ENCODE measurements at places on chromosomes 3 and 15.

DNA sequence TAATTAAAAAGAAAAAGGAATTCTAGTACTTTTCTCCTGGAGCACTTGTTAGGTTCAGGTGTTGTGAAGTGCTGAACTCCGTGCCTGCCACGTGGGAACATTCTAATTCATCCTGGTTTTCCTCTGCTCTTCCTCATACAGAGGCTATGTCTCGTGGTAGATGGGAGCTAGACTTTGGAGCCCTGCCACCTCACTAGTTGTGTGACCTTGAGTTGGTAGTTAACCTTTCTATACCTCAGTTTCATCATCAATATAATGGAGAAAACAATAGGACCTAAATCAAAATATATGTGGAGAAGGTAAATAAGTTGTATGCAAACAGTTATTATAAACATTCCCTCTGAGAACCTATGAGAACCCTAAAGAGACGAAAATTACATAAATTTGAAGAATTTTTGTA lies 10.6 kb downstream of the ALAS1 start:
- DNase-seq: no peak

DNA sequence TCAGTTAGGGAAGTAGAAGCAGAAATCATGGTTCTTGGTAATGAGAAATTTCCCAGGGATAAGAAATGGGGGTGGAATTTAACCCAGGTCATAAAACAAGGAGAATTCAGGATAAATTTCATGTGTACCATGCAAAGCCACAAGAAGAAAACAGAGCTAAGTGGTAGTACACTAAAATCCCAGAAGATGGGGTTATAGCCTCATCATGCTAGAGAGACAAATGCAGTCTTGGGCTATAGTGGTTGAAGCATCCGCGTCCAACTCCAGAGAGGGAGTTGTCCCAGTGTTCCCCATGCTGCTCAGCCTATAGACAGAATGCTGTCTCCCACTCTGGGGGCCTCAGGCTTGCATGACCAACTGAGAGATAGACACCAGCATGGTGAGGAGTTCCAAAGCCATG lies 36.2 kb upstream of the CLRN1 start:
- DNase-seq: peak; percentile 6

- no peak for DNase-seq
Measured at GRCh38 chr3:46496746-46497555, 825 bp upstream of the RTP3 start.

DNA sequence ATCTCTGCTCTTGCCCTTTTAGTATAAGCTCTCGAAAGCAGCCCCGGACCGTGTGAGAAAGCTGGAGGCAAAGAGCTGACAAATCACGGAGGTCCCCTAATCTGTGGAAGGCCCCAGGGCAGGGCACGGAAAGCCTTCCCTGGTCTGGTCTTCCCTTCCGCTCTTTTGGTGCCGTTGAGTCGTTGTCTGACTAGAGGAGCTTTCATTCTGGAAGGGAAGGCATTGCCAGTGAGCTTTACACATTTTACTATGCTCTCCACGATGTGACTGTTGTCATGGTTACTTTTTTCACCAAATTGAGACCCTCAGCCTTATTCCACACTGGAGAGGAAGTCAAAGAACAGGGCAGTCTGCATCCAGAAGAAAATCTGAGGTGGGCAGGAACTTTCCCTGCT lies 71.7 kb downstream of the CYP19A1 start:
- DNase-seq: no peak

GRCh38 chr15:51184627-51185026 lies 89.9 kb upstream of the TNFAIP8L3 start:
- DNase-seq: no peak

- DNase-seq: no peak
Measured at GRCh38 chr15:91290553-91290952, 190.5 kb downstream of the SV2B start.

- no peak for DNase-seq
Measured at GRCh38 chr15:59199626-59200465, 6.8 kb upstream of the LDHAL6B start.

DNA sequence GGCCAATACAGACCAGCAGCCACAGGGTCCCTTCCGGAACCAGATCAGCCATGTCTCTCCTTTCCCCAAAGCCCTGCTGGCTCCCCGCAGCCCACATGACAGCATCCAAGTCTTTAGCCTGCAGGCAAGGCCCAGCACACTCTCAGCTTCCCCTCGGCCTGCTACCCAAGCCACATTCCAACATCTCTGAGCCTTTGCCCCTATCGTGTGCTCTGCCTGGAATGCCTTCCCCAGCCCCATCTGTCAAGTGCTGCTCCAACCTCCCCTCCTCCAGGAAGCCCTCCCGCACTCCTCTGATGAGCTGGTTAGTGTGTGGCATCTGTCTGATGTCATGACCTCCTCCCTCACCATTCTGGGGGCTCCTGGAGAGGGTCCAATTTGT lies 8.5 kb downstream of the PLXND1 start:
- DNase-seq: no peak

- no peak for DNase-seq
Measured at GRCh38 chr3:76198086-76198485, 412.7 kb upstream of the ZNF717 start.

- DNase-seq: no peak
Measured at GRCh38 chr3:186360779-186361178, 1.3 kb downstream of the DGKG start.

DNA sequence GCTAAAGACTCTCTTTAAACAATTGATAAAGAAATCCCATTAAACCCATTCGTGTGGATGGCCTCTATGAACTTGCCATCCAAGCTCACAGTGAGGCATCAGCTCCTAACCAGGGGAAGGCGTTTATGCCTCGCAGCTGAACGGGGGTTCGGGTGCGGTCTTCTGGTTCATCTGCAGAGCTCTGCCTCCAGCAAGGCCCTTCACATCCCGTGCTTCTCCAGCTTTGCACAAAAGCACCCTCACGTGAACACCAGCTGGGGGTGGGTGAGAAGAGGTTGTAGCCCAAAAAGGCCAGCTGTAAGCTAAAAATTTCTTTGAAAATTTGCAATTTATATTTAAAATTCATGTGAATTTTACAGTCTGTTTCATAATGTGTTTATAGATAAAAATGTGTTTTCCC lies 39.5 kb upstream of the ZNF148 start:
- DNase-seq: no peak

DNA sequence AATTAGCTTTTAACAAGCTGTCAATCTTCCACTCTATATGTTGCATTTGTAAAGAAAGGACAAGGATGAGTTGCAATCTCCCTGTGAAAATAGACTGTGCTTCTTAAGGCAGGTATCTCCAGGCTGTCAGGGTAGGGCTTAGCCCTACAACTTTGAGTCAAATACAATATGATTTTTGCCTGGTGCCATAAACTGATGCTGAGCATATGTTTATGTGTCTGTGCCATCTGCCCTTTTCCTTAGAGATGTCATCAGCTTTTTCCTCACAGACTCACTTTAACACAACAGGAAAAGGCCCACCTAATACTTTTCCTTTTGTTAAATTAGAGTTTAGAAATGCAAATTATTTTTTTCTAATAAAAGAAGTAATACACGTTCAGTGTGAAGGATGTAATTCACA lies 548.3 kb downstream of the NLGN1 start:
- DNase-seq: no peak

DNA sequence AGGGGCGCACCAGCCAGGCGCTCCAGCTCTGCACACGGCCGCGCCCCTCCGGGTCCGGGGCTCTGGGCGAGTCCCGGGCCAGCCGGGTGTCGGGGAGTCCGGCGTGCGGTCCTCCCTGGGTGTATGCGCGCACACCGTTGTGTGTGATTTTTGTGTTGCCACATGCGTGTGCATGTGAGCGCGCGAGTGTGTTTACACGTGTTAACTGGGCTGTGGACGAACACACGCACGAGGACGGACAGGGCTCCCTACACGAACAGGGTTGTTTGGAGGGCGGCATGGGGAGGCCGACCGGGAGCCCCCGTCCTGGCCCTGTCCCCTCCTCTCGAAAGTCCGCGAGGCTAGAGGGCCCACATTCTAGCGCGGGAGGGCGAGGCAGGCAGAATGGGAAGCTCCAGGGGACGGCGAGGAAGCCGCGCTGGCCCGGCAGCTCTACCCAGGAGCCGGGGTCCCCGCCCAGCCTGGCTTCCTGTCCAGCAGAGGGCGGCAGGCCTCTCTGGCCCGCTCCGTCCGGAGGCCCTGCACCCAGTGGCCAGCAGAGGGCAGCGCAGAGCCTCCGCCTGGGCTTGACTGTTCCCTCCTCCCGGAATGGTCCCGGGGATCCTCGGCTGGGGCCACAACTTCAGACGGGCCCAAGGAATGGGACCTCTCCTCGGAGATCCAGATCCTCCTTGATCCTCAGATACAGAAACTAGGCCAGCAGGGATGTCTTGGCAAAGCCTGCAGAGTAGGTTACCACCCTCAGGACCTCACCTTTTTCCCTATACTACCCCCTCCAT lies 611 bp upstream of the LINGO1 start:
- peak; percentile 53 for DNase-seq

DNA sequence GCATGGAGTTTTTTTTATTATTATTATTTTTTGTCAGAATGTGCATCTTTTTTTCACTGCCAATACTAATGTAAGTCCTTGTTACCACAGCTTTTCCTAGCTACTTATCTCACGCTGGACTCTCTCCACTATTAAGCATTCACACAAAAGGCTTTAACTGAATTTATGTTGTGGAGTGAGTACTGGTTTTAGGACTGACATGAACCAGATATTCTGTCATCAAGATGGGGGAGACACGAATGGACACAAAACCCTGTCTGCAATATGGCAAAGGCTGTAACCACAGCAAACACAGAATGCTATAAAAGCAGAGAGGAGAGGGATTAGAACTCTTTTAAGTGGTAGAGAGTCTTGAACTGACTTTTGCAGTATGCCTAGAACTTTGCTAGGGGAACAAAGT lies 592.2 kb upstream of the TBL1XR1 start:
- no peak for DNase-seq

DNA sequence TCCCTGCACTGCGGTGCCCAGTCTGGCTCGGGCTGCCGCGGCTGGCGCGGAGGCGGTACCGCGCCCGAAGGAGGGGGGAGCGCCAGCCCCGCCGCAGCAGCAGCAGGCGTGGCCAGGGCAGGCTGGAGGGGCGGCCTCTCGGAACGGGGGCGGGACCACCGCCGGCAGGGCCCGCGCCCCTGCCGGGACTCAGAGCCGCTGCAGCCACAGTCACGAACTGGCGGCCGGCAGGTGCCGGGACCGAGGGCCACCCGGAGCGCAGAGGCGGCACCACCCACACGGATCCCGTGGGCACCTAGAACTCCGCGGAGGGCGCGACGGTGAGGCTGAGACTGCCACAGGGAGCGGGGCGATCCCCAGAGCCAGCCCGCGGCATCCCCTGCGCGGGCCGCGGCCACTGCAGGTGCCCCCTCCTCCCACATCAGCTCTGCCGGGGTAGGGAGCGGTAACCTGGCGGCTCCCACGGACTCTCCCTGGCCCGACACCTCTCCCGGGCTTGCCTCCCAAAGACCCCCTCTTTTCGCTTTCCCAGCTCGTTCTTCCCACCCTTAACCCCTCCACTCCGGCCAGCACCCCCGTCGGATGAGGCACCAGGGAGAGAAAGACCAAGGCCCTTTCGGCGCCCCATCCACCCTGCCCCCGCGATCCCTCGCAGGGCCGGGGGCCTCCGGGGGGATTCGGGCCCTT lies at the start of gene VWA5B2:
TSS of gene VWA5B2 (plus strand) at position 192 of the 687 bp plus-strand sequence. CDS start 944 bp downstream, outside the sequence.
- DNase-seq: peak; percentile 44

GRCh38 chr3:50926868-50927267 lies 252.1 kb downstream of the DOCK3 start:
- no peak for DNase-seq

DNA sequence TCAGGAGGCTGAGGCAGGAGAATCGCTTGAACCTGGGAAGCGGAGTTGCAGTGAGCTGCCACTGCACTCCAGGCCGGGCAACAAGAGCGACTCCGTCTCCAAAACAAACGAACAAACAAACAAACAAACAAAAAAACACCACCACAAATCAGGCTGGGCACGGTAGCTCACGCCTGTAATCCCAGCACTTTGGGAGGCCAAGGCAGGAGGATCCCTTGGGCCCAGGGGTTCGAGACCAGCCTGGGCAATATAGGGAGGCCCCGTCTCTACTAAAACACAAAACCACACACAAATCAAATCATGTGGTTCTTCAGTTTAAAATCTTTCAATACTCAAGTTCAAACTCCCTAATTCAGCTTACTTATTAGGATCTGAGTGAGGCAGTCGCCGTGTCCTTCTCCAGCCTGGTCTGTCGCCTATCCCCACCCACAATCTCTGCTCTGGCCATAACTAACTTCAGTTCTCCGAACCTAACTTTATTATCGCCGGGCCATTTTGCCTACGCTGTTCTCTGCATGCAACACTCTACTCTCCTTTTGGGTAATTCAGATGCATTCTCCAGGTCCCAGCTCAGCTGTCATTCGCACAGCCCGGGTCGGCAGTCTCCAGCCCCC lies 660 bp upstream of the RTF1 start:
- DNase-seq: no peak

- no peak for DNase-seq
Measured at GRCh38 chr3:149545049-149545448, 70.6 kb downstream of the TM4SF4 start.

- no peak for DNase-seq
Measured at GRCh38 chr3:66803206-66803605, 194.9 kb upstream of the KBTBD8 start.

GRCh38 chr3:87696124-87697013 lies 362.4 kb downstream of the CGGBP1 start:
- no peak for DNase-seq

- peak; percentile 44 for DNase-seq
Measured at GRCh38 chr3:173502983-173503568, 105.5 kb downstream of the NLGN1 start.

DNA sequence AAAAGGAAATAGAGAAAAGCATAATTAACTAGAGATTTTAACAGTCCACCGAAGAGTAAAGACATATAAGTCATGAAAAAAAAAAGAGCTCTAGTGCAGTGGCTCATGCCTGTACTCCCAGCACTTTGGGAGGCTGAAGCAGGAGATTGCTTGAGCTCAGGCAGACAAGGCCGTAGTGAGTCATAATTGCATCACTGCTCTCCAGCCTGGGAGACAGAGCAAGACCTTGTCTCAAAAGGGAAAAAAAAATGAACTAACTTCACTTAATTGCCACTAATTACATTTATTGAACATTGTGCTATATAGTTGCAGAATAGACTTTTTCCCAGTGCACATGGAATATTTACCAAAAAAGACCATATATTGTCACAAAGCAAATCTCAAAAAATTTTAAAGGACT lies 221.8 kb downstream of the CBLB start:
- DNase-seq: no peak

- no peak for DNase-seq
Measured at GRCh38 chr3:141529717-141530414, 43.0 kb downstream of the RASA2 start.

DNA sequence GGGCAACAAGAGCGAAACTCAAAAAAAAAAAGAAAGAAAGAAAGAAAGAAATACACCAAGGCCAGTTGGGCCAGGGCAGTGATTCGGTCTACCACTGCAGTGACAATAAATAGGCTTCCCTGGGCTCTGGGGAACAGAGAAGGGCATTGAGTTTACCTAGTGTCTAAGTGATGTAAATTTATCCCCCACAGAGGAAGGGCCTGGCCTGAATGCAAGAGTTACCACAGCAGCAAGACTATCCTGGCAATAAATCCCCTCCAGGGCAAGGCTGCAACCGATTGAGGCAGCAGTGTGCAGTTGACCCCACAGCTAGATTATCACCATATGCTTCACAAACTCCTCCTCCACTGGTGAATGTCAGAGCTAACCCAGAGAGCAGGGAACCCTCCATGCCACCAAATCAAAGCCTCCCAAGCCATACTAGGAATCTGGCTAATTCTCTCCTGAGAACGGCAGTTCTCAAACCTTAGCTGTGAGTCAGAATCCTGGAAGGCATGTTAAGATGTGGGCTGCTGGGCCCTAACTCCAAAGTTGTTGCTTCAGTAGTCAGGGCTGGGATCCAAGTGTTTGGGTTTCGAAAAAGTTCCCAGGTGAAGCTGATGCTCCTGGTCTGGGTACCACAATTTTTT lies 64.3 kb upstream of the GATM start:
- no peak for DNase-seq
